Heart left ventricle (tissue), 16 donors: ENCODE measurements at places on chromosomes 3 and 15.

GRCh38 chr3:49618412-49618811 is 55.7 kb upstream of the APEH start:
- no peak for DNase-seq

GRCh38 chr15:75625542-75626347 is at the start of gene SNUPN:
TSS of gene SNUPN (minus strand) at chr15:75625725. CDS start at chr15:75621051, 4,674 bp downstream.
- peak; percentile 96 for DNase-seq

DNA sequence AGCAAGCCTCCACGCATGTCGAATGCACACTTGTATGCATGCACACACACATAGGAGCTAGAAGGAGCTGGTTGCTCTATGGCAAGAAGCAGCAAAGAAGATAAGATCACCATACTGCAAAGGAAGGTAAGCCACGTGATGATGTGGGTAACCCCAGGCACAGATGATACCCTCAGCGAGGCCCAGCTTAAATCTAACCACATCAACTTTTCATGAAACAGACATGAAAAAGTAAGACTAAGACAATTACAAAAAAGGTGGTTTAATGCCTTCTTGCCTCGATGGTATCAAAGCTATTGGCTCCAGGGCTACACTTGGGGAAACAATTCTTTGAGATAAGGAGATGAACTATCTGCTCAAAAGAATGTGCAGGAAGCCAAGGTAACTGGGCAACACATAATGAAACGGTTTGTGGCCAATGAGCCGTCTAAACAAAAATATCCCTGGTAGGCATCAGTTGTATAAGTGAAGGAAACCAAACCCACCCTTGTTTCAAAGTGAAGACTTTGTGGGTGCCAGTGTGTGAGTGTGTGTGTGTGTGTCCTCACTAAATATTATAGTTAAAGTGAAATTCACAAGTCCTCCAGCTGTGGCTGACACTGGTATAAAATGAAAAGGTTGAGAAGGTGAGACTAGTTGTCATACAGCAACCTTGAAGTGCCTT is 365.7 kb upstream of the ICE2 start:
- DNase-seq = no peak

DNA sequence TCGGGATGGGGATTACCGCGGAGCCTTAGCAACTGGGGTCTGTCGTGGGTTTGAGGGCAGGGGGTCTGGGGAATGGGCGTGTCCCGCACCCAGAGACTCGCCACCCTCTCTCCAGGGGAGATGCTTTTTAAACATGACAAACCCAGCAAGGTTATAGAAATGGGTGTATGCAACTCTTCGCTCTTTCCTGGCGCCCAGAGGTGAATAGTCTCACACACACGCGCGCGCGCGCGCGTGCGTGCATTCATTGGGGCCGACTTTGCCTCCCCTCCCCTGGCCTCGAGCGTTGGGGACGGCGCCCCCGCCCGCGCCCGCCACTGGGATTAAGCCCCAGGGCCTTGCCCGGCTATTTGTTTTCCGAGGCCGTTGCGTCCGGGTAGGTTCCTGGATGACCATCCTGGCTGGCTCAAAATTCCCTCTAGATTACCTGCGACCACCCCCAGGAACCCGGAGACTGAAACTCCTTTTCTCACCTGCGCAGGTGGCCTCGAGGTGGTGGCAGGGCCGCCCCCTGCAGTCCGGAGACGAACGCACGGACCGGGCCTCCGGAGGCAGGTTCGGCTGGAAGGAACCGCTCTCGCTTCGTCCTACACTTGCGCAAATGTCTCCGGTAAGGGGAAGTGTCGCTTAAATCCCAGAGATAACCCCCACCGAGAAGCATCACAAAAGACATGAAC is 777 bp downstream of the GPR160 start:
- no peak for DNase-seq

DNA sequence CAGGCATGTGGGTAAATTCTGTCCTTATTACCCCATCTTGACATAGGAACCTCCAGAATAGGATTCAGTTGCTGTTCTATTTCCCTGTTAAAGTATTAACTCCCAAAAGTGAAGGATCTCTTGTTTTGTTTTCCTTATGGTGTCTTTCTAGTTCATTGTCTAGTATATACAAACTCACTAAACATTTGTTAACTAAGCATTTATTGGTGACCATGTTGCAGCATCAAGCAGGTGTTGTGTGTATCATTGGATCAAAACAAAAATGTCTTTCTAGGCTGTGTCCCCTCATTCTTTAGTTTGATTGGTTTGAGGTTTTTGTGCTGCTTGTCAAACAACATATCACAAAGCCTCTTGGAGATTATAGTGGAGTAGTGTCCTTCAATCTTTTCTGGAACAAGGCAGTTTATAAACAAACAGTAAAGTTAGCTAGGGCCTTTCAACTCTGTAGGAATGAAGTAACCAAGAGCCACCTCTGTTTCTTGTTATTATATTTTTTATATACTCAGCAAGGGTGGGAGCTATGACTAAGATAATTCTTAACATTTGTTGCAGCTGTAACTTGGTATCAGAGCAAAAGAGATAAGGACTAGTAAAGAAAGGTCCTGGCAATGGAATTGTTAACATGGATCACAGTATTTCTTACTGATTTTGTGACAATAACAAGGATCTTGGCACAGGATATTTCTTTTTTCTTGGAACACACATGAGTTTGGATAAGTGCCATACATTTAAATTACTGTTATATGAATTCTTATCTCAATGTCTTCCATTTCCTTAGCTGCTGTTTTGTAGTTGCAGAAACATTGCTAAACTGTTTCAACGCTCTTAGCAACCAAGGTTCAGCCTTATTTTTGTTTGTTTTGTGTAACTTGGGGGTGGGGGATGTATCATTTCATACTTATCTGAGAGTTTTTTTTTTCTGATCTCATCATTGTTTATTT is 49.3 kb downstream of the TMOD3 start:
- no peak for DNase-seq

GRCh38 chr3:141539431-141540187 is 52.8 kb downstream of the RASA2 start:
- no peak for DNase-seq

DNA sequence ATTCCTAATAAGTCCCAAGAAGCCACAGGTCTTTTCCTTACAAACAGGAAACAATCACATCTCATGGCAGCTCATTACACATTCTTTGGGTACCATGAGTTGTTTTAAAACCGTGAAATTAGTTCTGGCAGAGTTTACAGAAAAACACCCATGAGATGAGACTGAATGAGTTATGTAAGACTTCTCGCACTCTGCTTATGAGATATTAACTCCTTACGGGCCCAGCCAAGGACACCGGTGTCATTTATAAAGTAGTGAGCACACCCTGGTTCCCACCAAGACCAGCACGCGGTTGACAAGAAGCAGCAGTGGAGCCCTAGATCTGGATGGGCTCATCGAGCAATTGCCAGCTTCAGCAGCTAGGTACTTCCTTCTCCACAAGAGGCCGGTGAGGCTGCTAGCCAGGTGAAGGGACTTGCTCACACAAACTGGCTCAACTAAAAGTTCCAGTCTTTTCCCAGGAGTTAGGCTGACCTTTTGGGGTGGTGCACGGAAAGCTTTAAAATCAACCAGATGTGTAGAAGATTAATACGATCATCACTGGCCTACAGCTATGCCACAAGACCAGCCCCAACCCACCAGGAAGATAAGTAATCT is 318.6 kb upstream of the ICE2 start:
- DNase-seq = no peak

GRCh38 chr3:45681846-45682245 is 7.3 kb upstream of the SACM1L start:
- DNase-seq = no peak

- no peak for DNase-seq
These were observed 202.9 kb downstream of the VPS13C start for GRCh38 chr15:61857169-61857829.

- no peak for DNase-seq
These were observed 355.3 kb upstream of the RORA start for GRCh38 chr15:61584410-61584809.

DNA sequence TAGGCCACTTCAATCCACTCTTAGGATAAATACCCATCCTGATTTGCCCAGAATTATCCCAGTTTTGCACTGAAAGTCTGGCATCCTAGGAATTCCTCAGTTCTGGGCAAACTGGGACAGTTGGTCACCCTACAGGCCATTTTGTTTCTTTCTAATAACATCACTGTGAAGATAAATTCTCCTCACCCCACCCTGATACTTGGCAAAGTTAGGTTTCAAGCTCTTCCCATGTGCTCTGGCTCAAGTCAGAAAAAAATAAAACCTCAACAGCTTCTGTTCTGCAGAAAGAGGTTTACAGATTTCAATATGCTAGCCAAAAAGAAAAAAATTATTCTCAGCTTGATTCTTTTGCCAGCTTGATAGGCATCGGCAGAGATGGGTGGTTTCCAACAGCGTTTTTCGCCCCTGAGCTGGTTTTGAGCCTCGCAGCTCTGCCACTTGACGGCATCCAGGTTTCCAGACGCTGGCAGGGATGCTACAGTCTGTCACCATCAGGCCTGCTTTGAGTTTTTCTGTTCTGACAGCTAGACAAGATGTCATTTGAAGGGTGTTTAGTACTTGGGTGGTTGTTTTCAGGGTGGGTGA is 171.4 kb downstream of the SSR3 start:
- DNase-seq = no peak

DNA sequence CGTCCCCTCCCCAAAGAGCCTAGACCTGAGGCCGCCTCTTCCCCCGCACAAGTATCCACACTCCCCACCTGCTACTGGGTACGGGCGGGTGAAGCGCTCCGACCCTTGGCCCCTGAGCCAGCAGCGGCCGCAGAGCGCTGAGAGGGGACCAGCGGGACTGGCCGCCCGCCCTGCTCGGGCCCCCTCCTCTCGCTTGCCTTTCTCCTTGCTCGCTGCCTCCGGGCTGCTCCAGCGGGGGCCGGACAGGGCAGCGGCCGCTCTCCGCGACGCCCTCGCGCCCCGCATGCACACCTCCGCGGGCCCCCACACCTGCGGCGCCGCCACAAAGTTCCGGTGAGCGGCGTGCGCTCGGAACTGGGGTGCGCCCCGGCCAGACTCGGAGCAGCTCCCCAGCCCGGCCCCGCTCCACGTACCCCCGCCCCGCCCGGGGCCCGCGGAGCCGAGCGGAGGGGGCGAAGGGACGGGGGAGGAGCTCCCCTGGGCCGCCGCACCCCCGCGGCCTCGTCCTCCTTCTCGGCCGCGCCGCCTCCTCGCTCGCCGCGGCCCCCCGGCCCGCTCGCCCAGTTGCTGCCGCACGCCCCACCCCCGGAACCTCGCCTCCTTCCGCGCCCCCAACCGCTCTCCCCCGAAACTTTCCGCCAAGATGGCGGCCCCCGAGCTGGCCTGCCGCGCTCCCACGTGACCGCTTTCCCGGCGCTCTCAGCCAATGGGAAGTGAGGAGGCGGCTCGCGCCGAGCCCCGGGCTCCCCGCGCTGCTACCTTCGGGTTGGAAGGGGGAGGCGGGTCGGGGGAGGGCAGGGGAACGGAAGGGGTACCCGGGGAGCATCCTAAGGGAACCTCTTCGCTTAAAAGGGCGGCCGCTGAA is 704 bp downstream of the DLG1 start:
- peak; percentile 91 for DNase-seq

DNA sequence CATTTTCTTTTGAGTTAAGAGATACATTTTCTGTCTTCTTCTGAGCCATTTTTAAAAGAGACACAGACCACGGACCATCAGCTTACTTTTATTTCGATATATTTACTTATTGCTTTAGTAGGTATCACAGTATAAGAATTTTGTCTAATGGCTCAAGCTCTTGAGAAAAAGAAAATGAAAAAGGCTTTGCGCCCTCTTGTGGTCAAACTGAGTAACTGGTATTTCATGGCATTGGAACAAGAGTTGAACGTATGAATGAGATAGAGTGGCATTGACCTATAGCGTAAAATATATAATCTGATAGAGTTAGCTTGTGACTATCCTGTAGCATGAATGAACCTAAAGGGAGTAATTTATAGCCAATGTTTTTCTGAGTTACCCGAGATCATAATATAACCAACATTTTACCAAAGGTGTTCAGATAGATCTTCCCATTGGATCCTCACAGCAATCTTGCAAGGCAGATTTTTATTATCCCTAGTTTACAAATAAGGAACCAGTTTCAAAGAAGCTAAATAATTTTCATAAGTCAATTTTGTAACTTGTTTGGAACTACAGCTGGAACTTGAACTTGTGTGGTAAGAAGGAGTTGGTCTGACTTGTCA is 154.6 kb downstream of the POLR2M start:
- no peak for DNase-seq

DNA sequence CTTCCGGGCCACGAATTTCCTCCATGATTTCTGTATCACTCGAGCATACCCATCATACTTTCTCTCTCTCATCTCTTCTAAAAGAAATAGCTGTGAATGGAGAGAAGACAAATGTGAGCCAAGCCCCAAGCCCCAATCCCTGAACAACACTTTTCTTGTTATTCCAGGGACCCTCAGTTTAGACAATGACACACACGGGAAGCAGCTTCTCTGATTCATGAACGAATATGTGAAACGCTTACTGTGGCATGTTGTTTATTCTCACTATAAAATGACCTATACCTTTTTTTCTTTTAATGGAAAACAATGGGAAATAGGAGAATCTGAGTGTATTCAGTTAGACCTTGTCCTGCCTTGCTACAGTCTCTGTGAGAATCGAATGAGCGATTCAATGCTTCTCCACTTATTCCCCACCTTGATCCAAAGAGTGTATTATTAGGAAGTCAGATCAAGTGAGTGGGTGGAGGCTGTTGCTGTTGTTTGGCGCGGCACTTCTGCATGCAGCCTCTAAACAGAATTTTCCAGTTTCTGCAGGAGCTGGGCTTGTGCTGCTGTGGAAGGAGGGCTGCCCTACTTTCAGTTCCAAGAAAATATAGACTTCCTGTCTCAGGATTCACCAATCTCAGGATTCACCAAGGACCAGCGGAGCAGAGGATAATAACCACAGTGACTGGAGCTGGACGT is 32.4 kb upstream of the LDHAL6B start:
- no peak for DNase-seq
